Activated CD4-positive, alpha-beta T cell treated with anti-CD3 and anti-CD28 coated beads, Interleukin-2, amount 50 U/mL, for 48 hours (primary cell): ENCODE measurements at places on chromosomes 2 and 18.

DNA sequence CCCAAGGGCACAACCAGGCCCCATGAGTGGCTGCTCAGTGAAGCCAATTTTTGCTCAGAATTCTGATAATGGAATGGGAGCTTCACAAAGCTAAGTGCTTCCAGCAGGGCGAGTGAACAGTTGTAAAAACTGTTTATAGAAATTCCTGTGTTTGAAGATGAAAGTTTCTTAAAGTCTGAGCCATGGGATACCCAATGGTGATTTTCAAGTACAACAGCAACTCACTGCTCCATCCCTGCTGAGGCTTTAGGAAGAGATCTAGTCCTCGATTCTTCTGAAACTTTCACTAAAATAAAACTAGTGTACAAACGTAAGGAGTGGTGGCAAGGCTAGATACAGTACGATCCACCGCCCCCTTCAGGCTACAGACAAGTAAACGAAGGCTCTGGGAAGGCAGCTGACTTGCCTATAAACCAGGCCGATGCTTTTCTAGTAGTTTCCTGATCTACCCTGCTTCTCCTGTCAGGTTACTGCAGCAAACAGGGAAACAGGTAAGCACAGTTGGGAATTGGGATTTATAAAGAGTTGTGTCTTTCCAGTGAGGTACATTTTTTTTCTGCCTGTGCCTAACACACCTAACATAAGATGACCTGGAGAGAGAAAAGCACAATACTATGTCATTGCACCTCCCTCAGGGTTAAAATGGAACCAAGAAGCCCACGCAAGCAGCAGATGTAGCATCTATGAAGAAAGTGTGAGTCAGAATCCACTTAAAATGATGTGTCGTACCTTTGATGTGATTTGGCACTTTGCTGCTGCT is 108.7 kb downstream of the UXS1 start:
- peak; percentile 44 for DNase-seq

DNA sequence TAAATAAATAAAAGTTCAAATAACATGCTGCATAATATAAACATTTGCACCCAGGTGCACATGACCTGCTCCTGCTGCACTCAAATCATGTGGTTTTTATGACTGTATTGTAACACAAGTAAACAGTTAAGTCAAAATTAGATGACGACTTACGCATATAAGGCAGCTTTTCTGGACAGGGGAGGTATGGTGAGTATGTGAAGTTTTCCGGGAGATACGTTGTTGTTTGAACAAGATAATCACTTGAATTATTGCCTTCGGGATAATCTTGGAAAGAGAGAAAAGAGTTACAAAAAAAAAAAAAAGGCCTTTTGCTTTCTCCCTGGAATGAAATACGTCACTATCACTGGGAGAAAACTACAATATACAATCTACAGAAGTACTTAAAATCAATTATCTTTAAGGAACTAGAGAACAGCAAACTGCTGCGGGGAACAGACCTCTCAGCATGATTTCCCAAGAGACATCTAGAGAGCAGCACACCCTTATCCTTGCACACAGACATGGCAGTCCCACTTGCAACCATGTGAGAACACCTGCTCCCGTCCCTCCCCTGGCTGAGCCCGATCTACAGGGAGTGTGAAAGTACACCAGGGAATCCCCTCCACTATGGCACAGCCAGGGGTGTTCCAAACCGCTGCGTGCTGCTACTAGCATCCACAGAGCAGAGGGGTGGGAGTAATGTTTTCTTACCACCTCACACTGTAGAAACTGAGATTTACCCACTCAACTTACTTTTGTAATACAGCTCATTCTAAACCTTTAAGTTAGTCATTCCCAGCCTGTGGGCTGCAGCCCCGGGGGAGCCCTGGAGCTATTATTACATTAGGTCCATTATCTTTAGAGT is 26.3 kb downstream of the B4GALT6 start:
- peak; percentile 64 for DNase-seq

DNA sequence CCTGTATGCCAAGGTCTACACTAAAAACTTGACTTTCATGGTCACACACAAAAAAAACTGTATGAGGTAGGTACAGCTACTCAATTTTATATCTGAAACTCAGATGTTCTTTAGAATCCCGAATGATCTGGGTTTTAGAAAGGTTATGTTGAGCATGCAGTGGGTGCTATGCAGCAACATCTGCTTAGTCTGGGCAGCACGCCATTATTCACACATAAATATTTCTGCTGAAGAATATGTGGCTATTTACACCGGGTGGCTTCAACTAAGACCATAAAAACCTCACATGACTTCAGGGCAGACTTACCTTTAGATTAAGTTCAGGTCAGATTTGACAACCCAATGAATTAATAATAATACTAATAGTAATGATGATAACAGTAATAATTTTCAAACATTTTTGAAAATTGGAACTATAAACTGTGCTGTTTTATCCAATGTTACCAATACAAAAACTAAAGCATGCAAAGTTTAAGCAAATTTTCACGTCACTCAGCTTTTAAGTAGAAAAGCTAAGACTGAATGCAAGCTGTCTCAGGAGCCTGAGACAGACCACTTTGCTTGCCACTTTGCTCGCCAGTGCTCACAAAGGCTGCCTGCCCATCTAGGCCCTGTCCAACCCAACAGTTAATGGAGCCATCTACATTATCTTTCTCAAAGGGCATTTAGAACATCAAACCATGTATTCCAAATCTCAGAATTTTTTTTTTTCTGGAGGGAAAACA is 292.0 kb downstream of the CNTNAP5 start:
- DNase-seq = no peak

DNA sequence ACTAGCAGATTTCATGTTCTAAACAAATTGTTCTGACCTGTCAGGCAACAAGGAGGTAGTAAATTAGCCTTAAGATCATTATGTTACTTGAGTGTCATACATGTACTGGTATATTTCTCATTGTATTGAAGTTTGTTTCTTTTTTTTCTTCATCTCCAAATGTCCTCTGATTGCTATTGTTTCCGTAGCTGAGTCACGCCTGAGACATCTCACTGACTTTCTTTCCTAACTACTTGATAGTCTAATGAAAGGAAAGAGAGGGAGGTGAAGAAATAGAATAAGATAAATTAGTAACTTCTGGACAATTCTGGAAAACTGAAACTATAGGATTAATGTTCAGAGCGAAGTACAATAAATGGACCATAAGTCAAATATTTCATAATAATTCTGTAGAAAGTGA is 1049.9 kb downstream of the TSN start:
- DNase-seq = no peak

DNA sequence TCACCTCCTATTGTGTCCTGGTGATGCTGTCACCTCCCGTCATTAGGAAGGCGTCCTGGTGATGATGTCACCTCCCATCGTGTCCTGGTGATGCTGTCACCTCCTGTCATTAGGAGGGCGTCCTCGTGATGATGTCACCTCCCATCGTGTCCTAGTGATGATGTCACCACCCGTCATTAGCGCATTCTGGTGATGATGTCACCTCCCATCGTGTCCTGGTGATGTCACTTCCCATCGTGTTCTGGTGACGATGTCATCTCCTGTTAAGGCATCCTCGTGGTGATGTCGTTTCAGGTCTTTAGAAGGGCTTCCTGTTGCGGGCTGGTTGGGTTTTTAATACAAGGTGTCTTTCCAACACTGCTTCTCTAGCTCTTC is 40.7 kb downstream of the CTDP1 start:
- DNase-seq = no peak

DNA sequence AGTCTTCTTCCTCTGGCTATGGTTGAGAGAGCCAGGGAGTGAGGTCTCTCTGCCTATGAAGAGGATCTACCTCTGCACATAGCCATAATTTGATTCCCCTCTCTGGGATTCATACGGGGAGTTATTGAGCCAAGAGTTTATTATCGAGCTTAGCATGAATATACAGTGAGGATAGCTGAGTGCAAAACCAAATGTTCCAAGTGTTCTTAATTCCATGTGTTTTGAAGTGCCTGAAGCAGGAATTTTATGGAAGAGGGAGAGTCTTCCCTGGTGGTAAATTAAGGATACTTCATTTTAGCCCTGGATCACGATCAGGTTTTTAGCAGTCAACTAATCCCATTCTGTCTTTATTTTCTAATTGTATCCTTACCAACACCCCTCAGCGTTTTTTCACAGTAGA is 270.6 kb downstream of the C1D start:
- no peak for DNase-seq

DNA sequence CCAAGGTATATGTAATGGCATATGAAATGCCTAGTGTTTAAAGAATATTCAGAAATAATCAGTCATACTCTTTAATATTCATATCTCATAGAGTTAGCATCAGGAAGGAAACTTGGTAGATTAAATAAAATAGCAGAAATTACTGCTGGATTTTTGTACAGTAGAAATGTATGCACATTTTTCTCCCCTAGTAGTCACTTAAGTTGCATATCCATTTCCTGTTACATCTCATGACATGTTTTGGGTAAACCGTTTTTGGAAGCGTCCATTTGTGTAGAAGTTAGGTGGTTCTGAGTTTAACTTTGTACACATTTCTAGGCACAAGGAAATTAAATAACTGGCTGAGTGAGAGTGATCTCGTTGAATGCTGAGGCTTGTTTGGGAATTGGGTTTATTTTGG is 21.9 kb downstream of the NEDD4L start:
- DNase-seq = no peak

DNA sequence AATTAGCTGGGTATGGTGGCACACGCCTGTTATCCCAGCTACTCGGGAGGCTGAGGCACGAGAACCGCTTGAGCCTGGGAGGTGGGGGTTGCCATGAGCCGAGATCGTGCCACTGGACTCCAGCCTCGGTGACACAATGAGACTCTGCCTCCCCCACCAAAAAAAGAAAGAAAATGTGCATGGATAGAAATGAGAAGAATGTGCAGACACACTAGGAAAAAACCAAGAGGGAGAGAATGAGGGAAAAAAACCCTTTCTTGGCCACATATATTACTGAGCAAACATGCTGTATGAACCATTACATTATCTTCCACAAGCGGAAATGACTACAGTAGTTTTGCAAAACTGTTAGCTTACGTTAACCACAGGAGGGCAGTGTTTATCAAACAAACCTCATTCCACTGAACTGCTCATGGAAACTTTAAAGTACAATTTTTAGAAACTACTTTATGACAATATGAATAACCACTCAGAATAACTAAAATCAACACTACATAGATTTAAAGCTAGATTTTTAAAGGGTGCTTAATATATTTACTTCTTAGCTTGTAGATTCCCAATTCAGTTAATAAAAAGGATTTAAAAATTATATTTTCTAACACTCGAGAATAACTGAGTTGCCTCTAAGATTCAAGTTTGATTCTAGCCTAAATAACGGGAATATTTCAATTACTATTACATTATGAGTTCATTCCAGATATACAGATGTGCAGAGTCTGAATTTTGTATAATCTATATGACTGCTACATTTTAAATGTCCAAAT is 26.4 kb downstream of the ASXL2 start:
- DNase-seq = peak; percentile 34

DNA sequence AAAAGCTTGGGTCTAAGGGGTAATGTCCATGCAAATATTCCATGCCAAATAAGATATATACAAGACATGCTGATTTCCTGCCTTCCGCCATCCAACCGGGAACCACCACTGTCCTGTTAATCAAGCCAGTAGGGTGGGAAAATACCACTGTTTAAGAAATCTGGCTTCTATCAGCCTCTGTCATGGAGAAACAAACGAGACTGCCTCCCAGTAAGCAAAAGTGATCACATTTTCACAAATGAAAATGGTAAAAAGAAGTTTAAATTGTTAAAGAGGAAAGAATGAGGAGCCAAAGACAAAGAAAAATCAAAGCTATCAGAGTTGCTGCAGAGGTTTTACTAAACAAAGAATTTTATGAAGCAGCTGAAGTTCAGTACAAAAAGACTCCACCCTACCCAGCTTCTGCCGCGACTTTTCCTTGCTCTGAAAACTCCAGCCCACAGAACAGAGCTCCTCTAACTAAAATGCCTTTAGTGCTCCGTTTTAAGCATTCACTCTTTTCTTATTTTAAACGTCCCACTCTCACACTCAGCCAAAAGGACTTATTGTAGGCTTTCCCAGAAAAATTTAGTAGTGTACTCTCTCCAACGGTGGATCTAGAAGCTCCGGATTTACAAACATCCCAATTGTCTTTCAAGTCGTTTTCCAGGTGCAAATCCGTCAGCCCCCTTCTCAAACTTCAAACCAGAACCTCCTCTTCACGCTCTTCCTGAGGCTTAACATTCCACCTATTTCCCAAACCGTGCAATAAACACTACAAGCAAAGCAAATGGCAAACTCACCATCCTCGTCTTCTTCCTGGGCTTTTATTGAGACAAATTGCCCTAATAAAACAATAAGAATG is 613 bp downstream of the COL5A2 start:
- DNase-seq = no peak

DNA sequence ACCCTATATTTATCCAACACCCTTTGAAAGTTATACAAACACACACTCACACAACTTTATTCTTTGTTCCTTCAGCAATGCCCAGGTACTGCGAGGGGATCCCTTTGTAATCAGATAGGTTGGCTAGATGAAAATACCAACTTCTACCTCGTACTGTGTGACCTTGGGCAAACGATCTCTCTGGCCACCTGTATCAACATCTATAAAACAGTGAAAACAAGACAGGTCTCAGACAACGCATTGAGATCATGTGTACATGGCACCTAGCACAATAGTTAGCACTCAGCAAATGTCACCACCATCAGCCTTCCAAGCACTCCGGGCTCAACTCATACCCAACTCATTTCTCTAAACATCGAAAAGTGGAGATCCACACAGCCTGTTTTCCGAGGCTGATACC is 118.4 kb upstream of the PPP1CB start:
- DNase-seq = no peak

GRCh38 chr2:158529379-158530259 is 72.9 kb downstream of the PKP4 start:
- no peak for DNase-seq

GRCh38 chr2:84038866-84039265 is 420.2 kb downstream of the SUCLG1 start:
- no peak for DNase-seq

GRCh38 chr2:33488178-33488690 is 11.8 kb downstream of the RASGRP3 start:
- DNase-seq = no peak

DNA sequence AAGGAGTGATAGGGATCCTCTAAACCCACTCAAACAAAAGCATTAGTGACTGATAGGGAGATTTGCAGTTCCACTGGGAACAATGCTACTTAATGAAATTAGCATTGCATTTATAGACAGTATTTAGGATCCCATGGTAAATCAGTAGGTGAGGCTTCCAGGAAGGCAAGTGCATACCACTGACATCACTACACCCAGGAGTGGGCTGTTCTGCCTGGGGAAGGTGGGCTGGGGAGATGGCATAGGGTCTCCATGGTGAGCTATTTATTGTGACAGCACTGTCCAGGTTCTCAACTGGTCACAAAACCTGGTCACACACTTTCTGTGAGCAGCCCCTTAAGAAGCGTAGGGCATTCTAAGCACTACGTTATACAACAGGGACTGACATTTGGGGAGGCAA is 262.2 kb downstream of the ALK start:
- DNase-seq = no peak

DNA sequence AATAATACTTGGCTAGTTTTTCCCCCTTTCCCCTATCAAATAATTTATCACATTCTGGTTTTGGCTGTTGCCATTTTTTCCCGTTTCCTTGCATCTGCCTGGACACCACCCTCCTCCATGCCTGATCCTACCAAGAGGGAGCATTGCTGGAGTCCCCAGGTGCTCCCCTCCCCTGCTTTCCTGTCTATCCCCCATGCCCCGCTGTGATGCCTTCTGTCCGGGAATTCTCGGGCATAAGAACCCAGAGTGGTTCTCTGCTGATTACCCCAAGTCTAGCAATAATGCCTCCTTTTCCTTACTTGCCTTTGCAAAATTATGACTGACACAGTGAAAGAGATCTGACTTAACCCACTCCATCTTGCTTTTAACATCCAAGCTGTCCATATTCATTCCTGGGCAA is 248.0 kb upstream of the PXDN start:
- DNase-seq = no peak

- no peak for DNase-seq
Measured at GRCh38 chr18:57337890-57338289, 14.5 kb upstream of the ST8SIA3 start.
